ENCODE measurements at places on chromosomes 11 and 22. TPM values are rescaled to one million over a fixed set of nuclear protein-coding genes. Genes with fewer than 3 reads are reported as not detected.

The PPP6R2 gene
- 62.1 TPM for total RNA-seq

The RAG2 gene
- not detected for total RNA-seq

The TPH1 gene
- 0.55 TPM for total RNA-seq

The ABTB2 gene
- 0.97 TPM for total RNA-seq

The OR51E2 gene
- not detected for total RNA-seq

The GLYAT gene
- not detected for total RNA-seq

DNA sequence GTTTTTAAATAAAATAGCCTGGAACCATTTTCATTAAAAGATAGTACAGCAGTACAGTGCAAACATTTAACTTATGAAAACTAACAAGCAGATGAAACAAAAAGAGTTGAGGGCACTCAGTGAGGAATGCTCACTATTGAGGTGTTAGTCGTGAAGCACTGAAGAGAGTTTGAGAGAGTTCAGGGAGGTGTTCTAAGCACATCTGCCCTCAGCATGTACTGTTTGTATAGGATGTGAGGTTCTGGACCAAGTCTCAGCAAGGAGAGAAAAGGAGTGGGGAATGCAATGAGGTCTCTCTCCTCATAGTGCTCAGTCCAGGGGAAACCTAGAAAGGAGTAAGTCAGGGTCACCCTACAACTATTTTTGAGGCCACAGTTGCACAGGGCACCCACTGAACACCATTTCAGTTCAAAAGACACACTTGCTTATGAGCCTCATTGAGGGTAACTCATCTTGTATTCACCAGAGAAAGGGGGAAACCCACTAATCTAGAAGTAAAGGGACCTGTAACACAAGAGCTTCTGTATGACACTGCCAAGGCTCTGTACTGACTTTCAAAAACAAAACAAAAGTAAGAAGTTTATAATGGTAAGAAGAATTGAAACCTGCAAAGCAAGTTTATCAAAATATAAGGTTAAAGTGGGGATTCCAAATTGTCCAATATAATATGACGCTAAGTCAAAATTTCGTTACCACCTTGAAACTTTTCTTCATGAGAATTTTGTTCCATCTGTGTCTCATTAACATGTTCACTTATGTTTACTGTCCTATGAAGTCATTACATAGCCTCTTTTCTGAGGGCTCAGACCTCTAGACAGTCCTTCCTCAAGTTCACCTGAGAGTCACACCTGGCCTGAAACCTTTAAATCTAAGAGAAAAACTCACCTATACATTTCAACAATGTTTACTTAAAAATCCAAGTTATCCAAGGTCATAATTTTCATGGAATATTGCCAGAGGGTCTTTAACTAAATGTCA lies 275.3 kb downstream of the ETS1 start:
- H3K27ac ChIP-seq: peak overlapping the region; percentile 11
- DNase-seq: peak; percentile 17
- no peak overlapping the region for H3K4me3 ChIP-seq
- peaks cover 51% of the 10 kb centered on the region for H3K36me3 ChIP-seq
- no peaks in the 10 kb centered on the region for H3K27me3 ChIP-seq

DNA sequence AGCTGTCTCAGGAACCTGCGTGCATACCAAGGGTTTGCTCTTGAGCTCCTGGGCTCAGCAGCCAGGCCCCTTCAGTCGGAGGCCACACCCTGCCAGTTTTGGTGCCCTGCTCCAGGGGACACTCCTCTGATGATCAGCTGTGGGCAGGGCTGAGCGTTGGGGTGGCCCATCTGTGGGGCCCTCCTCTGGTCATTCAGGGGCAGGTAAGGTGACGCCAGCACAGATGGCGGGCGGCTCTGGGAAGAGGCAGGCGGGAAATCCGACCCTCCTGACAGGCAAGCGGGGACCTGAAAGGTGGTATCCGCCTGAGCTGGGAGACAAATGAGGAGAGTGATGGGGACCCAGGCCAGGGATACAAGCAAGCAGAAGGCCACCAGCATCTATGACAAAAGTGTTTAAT lies 3.8 kb upstream of the MFNG start:
- H3K27me3 ChIP-seq: no peaks in the 10 kb centered on the region
- no peak for DNase-seq
- peaks cover 3% of the 10 kb centered on the region for H3K36me3 ChIP-seq
- H3K27ac ChIP-seq: no peak overlapping the region
- peaks cover 57% of the 10 kb centered on the region for H3K4me1 ChIP-seq
- H3K4me3 ChIP-seq: no peak overlapping the region

DNA sequence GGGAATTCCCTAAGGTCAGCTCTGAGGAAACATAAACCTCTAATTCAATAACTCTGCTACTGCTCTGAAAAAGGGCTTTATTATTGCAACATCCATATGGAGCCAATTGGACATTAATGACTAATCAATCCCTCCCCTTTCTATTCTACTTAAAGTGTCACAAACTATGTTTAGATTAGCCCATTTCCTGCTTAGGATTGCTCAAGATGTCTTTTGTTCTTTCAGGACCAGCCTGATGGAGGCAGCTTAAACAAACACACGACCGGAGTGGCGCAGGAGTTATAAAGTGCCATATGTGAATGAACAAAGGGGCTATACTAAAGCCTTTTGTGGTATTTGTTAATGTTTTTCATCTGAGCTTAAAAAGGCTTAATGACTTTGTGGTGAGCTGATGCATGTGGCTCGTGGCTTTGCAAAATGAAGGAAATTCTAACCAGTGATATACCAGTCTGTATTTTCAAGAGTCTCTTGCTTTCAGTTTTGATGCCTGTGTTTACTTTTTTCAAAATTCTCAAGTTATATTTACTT lies 354.4 kb downstream of the SOX6 start:
- H3K36me3 ChIP-seq: no peaks in the 10 kb centered on the region
- DNase-seq: no peak
- H3K4me1 ChIP-seq: no peaks in the 10 kb centered on the region
- no peaks in the 10 kb centered on the region for H3K27me3 ChIP-seq
- H3K27ac ChIP-seq: no peak overlapping the region
- no peak overlapping the region for H3K4me3 ChIP-seq

DNA sequence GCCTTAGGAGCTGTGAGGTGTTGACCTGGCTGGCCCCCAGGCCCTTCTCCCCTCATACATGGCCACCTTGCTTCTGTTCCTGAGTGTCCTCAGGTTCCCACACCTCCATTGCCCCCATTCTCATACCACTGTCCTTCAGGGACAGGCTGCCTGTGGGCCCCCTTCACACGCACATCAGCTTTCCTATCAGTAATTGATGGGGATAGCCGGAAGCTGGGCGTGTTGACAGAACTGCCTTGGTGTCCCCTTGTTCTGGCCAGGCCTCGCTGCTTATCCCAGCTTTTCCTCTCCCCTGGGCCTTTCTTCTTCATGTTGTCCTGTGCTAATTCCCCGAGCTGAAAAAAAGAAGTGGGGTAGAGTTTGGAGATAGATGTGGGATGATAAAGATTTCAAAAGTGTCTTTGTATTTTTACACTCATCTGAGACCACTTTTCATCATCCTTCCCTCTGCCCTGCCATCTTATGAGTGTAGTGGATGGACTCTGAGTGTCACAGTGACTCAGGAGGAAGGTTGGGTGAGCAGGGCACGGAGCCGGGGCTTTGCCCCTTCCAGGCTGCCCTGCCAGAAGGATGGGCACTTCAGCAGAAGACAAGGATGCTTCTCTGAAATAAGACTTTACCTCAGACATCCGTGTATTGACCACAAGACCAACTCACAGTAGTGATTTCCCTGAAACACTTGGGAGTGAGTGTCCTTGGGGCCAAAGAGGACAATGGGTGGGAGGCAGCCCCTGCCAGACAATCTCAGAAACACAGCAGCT lies 42.8 kb downstream of the MED15 start:
- peak overlapping the region; percentile 96 for H3K27ac ChIP-seq
- peaks cover 92% of the 10 kb centered on the region for H3K4me1 ChIP-seq
- H3K4me3 ChIP-seq: peak overlapping the region; percentile 76
- no peaks in the 10 kb centered on the region for H3K27me3 ChIP-seq

DNA sequence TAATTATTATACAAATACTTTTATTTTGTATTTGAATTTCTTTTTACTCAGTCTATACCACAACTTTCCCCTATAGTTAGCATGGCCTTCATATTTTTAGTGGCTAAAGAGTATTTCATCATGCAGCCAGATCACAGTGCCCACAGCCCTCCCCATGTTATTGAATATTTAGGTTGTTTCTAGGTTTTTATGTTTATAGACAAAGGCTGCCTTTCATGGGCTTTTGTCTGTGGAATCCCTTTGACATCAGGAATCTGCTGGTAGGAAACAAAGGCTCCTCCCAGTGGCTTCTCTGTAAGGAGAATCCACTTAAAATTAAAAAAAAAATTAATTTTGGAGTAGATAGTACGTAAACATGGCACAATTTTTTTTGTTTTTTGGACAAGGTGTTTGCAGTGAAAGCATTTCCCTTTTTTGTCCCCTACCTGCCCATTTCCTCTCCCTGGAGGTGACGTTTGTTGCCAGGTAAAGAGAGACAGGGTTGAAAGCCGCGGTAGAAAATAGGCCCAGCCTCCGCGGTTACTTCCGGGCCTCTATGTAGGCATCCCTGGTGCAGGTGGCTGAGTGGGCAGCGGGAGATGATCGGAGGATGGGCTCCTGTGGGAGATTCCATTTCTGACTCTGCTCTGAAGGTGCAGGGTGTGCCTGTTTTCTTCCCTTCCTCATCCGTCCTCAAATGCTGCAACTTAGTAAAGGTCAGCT lies 82.2 kb upstream of the OR4B1 start:
- no peaks in the 10 kb centered on the region for H3K27me3 ChIP-seq
- no peak overlapping the region for H3K27ac ChIP-seq
- DNase-seq: no peak
- H3K36me3 ChIP-seq: peaks cover 51% of the 10 kb centered on the region
- H3K4me3 ChIP-seq: no peak overlapping the region
- peaks cover 10% of the 10 kb centered on the region for H3K4me1 ChIP-seq

GRCh38 chr11:27313157-27313821 lies 49.7 kb downstream of the CCDC34 start:
- DNase-seq: no peak
- no peak overlapping the region for H3K4me3 ChIP-seq
- H3K36me3 ChIP-seq: no peaks in the 10 kb centered on the region
- no peaks in the 10 kb centered on the region for H3K4me1 ChIP-seq
- no peak overlapping the region for H3K27ac ChIP-seq

- no peak overlapping the region for H3K27ac ChIP-seq
- no peaks in the 10 kb centered on the region for H3K36me3 ChIP-seq
- H3K4me3 ChIP-seq: no peak overlapping the region
- no peak for DNase-seq
- H3K4me1 ChIP-seq: no peaks in the 10 kb centered on the region
These were observed 59.0 kb downstream of the SYN3 start for GRCh38 chr22:32999039-32999815.

DNA sequence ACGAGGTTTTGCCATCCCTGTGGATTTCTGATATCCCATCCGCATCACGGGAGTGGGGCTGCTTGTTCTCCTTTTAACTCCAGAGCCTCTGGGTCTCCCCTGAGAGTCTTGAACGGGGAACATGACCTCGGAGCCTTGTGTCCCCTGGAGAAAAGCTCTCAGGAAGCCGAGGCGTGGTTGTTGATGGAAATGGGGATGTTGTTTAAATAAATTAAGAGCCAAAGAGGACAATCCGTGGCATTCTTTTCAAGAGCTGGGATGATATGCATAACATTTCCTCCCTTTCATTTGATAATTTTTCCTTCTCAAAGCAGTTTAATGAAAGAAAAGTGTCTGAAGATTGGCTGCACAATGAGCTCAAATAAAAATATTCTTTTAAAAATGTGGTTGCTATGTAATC lies 14.2 kb downstream of the TSPAN18 start:
- no peak for DNase-seq
- no peak overlapping the region for H3K27ac ChIP-seq
- H3K27me3 ChIP-seq: no peaks in the 10 kb centered on the region
- H3K36me3 ChIP-seq: no peaks in the 10 kb centered on the region
- no peak overlapping the region for H3K4me3 ChIP-seq
- peaks cover 13% of the 10 kb centered on the region for H3K4me1 ChIP-seq

DNA sequence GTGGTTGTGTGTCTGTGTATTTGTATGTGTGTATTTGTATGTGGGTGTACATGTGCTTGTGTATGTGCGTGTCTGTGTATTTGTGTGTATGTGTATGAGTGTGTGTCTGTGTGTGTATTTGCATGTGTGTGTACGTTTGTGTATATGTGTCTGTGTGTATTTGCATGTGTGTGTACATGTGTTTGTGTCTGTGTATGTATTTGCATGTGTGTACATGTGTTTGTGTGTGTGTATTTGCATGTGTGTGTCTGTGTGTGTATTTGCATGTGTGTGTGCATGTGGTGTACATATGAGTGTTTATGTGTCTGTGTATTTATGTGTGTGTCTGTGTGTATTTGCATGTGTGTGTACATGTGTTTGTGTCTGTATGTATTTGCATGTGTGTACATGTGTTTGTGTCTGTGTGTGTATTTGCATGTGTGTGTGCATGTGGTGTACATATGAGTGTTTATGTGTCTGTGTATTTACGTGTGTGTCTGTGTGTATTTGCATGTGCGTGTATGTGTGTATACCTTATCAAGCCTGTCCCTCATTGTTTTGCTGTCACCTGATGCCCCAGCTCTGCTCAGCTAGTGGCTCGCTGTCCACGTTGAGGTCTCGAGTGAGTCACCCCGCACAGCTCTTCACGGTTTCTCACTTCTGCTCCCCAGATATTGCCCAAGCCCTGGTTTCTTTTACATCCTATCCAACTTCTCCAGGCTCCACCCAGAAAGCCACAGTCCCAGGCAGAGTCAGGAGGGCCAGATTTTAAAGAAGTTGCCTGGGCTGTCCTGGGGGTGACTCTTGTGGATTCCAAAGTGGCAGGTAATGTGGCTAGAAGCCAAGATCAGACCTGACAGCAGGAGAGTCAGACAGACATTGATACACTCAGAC lies 15.2 kb downstream of the MB start:
- no peaks in the 10 kb centered on the region for H3K36me3 ChIP-seq
- no peak overlapping the region for H3K27ac ChIP-seq
- no peak for DNase-seq
- H3K4me3 ChIP-seq: no peak overlapping the region
- peaks cover 10% of the 10 kb centered on the region for H3K4me1 ChIP-seq

All from activated CD8-positive, alpha-beta T cell treated with anti-CD3 and anti-CD28 coated beads, Interleukin-2, amount 10 ng/mL, durations not matched to agents 7 days and 5 days (primary cell).